Inflammatory macrophage treated with lipopolysaccharide for 1 hour (primary cell): ENCODE measurements at places on chromosomes 13 and 19.

DNA sequence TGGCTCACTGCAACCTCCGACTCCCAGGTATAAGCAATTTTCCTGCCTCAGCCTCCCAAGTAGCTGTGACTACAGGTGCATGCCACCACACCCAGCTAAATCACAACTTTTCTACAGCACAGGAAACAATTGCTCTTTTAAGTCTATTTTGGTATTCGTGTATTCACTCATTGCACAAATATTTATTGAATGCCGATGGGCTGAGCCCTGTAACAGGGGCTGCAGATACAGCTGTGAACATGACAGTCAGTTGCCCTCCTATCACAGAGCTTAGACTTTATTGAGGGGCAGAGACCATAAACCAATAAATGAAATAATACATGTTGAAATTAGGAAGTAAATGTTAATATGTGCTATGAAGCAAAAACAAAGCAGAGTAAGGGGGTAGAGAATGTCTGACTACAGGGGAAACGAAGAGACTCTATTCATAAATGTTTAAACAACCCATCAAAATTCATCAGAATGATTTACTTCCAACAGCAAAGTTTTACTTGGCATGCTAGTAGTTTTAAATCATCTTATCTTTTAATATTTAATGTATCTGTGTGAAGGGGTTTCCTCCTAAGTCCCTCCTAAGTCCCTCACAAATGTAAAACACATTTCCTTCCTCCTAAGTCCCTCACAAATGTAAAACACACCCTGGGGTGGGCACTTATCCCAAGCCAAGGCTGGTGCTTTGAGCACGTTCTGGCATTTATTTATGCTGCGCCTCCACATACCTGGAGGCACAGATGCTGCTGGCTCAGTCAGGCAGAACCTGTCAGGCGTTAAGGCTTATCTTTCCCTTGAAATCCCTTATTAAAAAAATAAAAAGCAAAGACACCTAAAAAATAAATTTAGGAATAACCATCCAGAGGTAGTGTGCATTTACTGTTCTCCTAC is 140.8 kb downstream of the MIPEP start:
- DNase-seq, result no peak

- DNase-seq, result no peak
Measured at GRCh38 chr13:108306860-108307259, 37.3 kb downstream of the TNFSF13B start.

GRCh38 chr19:19405971-19406877 is 749 bp downstream of the GATAD2A start:
- no peak for DNase-seq

DNA sequence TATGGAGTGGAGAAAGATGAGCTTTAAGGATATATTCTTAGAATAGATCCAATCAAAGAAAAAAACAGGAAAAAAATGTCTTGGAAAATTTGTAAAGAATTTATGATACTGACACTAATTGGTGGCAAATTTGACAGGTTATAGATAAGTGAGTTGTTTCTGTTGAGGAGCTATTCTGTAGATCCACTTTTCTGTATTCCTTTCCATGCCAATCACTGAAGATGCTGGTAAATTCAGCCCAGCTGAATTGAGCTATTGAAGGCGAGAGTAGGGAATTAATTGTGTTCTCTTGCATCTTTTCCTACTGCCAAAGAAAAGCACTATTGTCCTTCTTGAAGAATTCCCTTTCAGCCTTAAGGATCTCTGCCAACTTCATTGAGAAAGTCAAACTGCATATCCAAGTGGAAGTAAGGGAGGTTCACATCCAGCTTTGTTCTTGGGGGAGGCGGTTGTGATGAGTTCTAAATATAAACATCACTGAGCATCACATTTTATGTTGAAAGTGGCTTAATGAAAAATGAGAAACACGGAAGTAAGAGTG is 113.1 kb downstream of the PCDH9 start:
- no peak for DNase-seq

GRCh38 chr13:91948736-91949135 is 550.3 kb downstream of the GPC5 start:
- no peak for DNase-seq

GRCh38 chr13:23386533-23386932 is 47.0 kb downstream of the SACS start:
- no peak for DNase-seq

DNA sequence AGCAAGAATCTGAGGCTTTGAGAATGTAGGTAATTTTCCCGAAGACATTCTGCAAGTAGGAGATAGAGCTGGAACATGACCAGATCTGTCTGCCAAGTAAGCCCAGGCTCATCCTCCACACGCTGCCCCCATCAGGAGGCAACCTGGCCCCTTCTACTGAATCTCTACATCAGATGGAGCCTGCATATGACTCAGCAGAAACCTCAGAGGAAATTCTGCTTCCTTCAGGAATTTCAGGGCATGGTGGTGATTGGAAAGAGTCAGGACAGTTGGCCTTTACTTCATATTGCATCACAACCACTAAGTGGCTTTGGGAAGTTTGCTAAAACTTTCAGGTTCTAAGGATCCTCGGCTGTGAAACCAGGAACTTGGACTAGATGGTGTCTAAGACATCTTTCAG is 85.2 kb downstream of the LRRC63 start:
- DNase-seq, result no peak

DNA sequence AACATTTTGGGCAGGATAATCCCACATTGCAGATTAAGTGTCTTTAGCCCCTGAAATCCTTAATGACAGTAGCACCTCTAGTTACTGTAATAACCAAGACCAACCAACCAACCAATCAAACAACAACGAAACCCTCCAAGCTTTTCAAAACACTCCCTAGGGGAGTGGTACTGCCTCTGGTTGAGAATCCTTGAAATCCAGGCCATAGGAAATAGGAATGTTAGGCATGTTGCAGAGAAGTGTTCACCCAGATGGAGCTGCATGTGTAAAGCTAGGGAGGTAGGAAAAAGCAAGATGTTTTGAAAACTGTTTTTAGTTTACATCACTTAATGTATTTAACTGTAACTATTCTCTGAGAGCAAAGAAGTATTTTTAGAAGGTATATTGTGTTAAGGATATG is 4.5 kb downstream of the LACC1 start:
- DNase-seq, result no peak

GRCh38 chr19:3007975-3008374 is 21.1 kb downstream of the TLE2 start:
- no peak for DNase-seq

GRCh38 chr13:114088234-114088633 is 44.2 kb downstream of the RASA3 start:
- no peak for DNase-seq

DNA sequence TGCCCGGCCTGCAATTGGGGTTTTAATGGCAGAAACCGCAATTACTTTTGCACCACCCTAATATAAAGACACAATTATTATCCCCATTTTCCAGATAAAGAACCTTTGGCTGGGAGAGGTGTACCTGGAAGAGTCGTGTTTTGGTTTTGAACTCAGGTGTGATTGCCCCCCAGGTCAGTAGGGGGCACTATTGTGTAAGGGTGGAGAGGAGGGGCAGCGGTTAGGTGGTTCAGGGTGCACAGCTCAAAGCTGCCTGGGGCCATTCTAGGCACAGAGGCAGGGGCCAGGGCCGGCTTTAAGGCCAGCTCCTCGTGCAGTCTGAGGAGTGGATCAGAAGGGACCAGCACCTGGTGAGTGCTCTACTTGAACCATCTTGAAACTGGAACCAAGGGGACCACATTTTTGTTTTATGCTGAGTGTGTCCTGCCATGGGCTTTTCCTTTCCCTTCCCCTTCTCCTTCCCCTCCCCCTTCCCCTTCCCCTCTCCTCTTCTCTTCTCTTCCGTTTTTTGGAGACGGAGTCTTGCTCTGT is 5.8 kb upstream of the FCGRT start:
- DNase-seq, result peak; percentile 36

DNA sequence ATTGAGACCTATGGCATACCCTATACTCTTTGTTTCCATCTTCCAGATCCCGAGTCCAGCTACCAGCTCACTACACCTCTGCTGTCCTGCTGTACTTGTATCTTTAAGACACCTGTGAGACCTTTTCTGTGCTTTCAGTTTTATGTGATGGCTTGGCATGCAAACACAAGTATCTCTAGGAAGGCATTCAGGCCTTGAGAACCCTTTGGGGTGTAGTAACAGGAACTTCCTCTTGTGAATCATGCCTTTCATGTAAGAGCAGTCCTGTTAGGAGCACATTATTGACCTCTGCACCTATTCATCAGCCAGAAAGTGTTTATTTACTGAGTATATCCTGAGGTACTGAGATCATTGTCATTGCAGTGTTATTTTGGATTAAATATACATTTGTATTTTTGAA is 87.0 kb upstream of the HTR2A start:
- peak; percentile 27 for DNase-seq
